Activated T-cell treated with anti-CD3 and anti-CD28 coated beads for 1 hour (primary cell): ENCODE measurements at places on chromosomes 13 and 19.
A peak's percentile ranks its signal among the peaks of the same experiment; 100 is the strongest.

DNA sequence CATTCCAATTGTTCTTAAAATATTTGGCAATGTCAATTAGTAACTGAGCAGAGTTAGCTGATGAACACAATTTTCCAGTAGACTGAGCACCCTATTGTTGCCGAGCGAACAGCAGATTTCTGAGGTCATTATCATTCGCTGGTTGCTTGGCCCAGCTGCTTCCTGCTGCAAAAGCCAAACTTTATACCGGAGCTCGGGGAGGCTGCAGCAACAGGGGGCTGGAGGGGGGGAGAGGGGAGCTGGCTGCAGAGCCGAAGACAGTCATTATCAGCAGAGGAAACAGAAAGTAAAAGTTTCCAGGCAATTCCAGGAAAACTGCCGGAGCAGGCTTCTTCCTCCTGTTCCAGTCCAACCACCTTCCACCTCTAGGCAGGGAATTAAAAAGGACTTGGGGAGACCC, 77.9 kb downstream of the ZNF536 start:
- DNase-seq, result no peak

GRCh38 chr13:74134777-74135325, 647 bp upstream of the KLF12 start:
- peak; percentile 41 for DNase-seq

DNA sequence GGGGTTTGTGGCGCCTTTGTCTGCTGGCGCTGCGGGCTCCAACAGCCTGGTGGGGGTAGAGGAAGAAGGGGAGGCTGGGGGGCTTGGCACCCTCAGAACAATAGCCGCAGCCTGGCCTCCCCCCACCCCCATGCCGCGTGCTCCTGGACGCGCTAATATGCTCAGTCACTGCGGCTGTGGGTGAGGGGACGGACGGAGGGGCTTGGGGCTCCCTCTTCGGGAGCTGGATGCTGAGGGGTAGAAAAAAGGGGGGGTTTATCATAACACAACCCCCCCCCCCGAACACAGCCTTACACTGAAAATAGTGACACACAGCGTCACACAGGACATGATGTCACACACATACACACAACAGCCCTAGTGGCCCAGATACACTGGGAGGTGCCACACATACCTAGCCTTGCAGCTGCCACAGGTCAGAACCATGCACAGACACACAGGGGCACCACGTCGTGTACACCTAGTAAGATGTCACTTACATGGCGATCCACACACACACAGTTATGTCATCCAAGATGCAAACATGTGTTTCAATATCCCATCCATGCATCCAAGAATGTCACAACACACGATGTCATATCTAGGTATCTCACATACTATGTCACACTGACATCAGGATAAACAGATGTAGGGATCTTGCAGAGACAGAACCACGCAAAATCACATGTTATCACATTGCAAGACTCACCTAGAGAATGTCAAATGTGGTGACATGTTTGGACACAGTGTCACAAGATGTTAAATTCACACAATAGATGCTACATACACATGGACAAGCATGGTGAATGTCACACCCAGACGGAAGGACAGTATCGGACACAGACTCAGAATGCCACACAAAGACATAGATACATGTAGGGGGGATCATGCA, 806 bp downstream of the MAST1 start:
- no peak for DNase-seq

DNA sequence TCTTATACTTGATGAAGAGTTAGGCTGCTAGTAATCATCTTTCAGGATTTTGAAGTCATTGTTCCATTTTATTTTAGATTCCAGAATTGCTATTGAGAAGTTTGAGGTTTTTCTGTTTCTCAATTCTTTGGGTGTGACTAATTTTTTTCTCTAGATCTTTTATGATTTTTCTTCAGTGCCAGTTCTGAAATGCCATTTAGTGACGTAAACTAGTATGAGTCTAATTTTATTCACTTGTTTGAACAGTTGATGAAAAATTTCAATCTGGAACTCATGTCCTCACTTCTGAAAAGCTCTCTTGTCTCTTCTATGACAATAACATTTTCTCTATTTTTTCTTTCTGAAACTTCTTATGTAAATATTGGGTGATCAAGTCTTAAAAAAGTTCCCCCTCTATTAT, 188.5 kb upstream of the HTR2A start:
- DNase-seq, result no peak

DNA sequence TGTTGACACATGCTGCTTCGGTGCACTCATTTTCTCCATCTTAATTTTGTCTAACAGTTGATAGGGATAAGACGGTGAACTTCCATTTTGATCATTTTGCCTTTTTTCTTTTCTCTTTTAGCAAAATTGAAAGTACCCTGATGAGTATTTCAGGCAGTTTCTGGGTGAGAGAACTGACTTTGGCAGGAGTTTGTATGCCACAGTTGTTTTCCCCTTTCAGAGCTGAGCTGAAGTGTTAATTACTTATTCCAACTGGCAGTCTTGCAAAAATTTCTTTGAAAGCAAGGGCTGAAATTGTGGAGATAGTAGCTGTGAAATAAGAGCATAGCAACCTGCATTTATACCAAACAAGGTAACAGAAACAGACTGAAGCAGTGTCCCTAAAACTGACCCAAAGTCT, 180.2 kb downstream of the SLITRK5 start:
- DNase-seq, result no peak

GRCh38 chr19:17107546-17108452, 32.2 kb downstream of the MYO9B start:
- no peak for DNase-seq

DNA sequence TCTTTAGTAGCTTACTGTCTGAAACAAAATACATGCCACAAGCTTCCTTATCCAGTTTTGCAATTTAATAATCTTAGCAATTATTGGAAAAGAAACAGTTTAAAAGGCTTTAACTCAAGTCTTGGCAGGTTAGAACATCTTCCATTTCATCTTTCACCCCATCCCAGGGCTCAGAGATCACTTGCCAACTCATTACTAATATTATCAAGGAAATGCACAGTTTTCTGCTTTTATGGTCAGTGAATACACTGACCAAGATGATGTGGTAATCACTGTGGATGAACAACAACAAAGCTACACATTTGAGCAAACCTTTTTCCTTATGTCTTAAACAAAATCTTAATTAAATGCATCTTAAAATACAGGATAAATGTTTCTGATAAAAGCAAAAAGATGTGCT, 48.0 kb upstream of the ITM2B start:
- DNase-seq, result no peak

DNA sequence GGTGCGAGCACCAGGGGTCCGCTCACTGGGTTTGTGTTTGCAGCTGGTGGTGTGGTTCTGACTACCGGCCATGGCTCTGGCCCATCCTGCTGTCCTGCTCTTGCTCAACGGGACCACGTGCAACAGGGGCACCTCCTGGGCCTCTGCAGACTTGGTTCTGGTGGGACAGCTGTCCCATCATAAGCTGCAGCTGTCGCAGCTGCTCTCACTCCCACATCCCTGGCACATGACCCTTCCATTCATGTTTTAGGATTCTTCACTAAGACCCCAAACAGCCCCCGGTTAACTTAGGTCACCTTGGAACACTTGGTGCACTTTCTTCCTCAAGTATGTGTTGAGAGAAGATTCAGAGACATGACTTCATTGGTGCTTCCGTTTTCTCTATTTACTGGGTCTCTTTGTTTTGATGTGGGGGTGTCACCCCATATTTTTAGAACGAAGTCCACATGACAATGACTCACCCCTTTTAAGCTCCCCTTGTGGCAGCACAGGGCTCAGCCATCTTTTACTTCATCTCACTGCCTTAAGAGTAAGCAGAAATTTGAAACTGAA, 68.4 kb upstream of the ARHGEF7 start:
- no peak for DNase-seq

DNA sequence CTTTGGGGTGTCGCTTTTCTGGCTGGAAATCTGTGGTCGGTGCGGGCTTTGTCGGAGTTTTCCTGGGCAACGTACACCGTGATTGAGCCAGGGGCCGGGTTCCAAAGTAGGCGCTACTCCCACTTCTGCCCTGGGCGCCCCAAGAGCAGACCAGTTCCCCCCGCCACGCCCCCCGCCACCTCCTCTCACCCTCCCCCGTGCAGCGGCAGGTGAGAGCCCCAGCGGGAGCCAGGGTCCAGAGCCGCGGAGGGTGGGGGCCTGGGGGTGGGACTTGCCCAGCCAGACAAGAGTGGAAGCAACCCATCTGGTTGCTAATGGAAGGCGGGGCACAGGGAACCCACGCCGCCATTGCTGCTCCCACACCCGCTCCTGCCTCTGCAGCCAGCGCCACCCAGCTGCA, 2195.9 kb downstream of the PCDH9 start:
- DNase-seq, result no peak

DNA sequence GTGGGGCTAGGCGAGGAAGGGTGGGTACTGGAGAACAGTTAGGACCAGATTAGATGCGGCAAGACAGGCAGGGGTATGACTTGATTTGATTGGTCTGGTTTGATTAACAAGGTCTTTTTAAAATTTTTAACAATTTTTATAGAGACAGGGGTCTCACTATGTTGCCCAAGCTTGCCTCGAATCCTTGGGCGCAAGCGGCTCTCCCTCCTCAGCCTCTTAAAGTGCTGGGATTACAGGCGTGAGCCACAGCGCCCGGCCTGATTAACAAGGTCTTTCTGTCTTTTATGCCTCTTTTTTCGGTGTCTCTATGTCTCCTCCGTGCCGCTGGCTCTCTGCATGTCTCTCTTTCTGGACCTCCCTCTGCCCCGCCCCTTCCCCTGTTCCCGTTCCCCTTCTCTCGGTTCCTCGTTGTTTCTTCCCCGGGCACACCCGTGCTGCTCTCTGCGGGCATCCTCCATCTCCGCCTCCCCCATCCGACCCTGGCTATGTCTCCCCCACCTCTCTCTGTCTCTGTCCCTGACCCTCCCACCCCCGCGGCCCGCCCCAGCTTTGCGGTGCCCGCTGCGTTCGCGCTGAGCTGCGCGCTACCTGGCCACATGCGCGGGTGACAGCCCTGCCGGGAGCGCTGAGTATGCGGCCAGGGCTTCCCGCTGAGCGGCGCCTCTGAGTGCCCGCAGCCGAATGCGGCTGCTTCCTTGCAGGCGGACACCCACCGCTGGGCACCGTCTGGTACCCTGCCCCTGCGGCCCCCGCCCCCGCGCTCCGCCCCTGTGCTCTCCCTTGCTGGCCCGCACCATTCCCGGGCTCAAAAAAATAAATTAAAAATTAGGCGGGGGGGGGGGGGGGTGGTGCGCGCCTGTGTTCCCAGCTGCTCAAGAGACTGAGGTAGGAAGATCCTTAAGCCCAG, 8.1 kb upstream of the SDHAF1 start:
- DNase-seq, result no peak

GRCh38 chr13:22311734-22312404, 641.0 kb downstream of the FGF9 start:
- DNase-seq, result no peak
